Fibroblast of skin of right quadriceps (primary cell): ENCODE measurements at places on chromosomes 7 and 10.

- DNase-seq, result no peak
Measured at GRCh38 chr10:34473174-34474008, 341.7 kb downstream of the PARD3 start.

- DNase-seq, result no peak
Measured at GRCh38 chr10:42952349-42952748, 124.5 kb upstream of the RET start.

GRCh38 chr7:84617265-84618030 lies 422.9 kb upstream of the SEMA3A start:
- no peak for DNase-seq

GRCh38 chr7:101998906-101999240 lies 181.4 kb downstream of the CUX1 start:
- DNase-seq, result no peak

DNA sequence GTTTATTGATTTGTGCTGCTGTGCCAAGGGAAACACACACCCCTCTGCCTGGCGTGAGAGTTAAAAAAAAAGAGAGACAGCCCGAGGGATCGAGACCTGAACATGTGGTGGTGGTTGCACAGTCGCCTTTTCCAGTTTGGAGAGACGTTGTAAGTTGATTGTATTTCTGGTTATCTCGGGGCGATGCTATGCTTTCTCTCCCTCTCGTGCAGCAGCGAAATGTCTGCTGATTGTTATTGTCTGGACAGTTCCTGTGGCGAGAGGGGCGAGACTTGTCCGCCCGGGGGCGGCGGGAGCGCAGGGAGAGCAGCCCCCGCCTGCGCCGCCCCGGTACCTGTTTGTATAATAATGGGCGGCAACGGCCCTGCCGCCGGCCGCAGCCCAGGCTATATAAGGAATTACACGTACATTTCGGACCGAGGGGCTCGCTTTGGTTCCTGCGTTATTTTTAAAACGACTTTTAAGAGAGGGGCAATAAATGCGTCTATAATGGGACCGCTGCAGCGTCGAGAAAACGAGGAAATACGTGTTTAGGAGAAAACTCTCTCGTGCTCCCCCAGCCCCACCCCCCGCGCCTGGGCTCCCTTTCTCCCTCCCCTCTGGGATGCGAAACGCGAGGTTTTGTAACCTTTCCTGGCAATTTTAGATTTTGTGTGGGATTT lies 1.7 kb downstream of the ZEB1 start:
- DNase-seq, result peak; percentile 50

- no peak for DNase-seq
Measured at GRCh38 chr7:23539494-23539907, 7.7 kb upstream of the TRA2A start.

GRCh38 chr10:96591946-96592345 lies 5.1 kb upstream of the TM9SF3 start:
- DNase-seq, result no peak

- no peak for DNase-seq
Measured at GRCh38 chr7:158111906-158112570, 475.6 kb downstream of the PTPRN2 start.

- peak; percentile 42 for DNase-seq
Measured at GRCh38 chr10:66927971-66928770, 2.3 kb downstream of the LRRTM3 start.

DNA sequence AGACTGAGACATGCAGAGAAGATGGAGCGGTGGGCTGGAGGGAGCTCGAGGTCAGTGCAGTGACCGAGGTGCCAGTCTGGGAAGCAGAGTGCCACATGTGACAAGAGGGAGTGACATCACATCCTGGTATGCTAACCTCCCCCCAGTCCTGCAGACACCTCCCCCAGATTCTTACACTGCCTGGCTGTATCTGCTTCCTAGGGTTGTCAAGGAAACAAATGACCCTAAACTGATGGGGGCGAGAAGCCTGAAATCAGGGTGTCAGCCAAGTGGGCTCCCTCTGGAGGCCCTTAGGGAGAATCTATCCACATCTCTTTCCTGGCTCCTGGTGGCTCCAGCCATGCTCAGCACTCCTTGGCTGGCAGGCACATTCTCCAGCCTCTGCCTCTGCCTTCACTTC lies 316.1 kb upstream of the ZMIZ1 start:
- DNase-seq, result no peak

GRCh38 chr7:117875566-117875965 lies 2.3 kb upstream of the CTTNBP2 start:
- DNase-seq, result no peak

DNA sequence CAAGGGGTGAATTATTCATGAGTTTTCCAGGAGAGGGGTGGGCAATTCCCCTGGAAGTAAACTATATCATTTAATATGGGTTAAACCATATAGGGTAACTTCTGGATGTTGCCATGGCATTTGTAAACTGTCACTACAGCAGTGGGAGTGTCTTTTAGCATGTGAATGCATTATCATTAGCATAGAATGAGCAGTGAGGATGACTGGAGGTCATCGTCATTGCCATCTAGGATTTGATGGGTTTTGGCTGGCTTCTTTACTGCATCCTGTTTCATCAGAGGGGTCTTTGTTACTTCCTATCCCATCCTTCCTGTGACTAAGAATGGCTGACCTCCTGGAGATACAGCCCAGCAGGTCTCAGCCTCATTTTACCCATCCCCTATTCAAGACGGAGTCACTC lies 139.5 kb upstream of the PRKCQ start:
- no peak for DNase-seq

- DNase-seq, result no peak
Measured at GRCh38 chr10:22649994-22650393, 64.4 kb downstream of the PIP4K2A start.

GRCh38 chr10:50152792-50153272 lies 85.1 kb downstream of the WASHC2A start:
- DNase-seq, result no peak

DNA sequence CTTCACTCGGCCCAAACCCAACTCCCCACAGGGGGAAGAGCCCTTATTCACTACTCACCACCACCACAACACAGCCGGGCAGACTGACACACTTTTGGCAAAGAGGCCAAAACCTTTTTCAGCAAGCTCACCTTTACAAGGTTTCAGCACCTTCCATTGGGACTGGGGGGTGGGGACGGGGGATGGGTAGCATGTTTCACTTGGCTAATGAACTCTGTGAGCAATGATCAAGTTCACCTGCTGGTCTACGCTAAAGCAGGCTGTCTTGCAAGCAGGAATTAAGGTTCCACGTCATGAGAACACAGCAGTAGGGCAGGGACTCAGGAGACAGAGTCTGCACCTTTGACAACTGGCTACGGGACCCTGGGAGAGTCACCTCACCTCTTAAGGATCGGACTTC lies 7.0 kb downstream of the FAM53B start:
- DNase-seq, result no peak

GRCh38 chr7:150465414-150465813 lies 15.0 kb downstream of the GIMAP8 start:
- DNase-seq, result no peak

DNA sequence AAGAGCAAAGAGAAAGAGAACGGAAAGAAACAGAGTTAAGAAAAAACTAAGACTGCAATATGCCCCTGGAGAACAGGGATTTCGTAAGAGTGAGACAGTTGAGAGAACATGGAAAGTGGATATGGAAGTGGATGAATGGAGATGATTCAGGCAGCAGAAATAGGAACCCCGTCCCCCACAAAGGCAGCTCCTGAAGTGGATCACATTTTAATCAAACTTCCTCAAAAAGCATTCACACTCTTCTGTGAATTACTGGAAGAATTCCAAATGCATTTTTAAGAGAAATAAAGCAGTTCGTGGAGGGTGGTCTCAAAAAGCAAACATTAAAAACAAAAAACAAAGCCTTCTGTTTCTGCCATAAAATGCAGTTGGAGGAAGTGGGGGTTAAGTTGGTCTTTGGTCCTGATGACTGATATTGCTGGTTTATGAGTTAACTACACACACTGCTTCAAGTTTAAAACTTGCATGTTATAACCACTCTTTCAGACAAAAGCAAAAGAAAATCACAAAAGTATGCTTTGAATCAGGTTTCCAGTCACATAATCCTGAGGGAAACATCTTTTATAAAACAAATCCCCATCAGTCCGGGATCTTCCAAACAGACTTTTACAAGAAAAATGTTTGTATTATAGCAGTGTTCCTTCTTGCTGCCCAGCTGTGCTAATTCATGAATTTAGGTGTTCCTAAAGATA lies 214.3 kb downstream of the FANK1 start:
- DNase-seq, result peak; percentile 71

DNA sequence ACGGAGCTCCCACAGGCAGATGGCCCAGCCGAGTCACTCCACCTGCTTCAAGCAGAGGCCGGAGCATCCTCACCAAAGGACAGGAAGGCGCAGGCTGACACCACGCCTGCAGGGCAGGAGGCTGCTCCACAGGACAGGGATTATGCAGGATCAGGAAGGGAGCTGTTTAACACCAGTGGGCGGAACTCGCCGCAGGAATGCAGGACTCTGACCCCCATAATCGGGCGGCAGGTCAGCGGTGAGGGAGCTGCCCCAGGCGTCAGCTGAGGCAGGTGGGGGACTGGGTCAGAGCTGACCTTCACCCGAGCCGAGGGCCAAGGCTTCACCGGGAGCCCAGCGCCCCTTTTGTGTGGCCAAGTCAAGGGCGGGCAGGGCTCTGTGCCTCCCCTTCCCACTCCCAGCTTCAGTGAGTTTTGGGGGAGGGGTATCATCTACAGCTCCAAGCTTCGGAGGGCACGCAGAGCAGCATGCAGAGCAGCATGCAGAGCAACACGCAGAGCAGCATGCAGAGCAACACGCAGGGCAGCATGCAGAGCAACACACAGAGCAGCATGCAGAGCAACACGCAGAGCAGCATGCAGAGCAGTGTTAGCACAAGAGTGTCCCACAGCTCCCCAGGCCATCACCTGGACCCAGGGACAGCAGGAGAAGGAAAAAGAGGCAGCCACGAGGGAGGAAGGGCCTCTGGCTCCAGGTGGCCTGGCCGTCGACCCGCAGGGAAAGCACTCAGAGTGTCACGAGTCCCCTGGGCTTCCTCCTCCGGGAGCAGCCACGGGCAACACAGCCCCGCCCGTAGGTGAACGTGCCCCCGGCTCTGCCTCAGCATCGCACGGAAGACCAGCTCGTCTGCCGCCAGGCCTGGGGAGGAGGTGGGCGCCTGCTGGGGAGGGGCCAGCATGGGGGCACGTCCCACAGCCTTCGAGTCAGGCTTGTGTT lies 151.7 kb upstream of the PPP2R2D start:
- no peak for DNase-seq

DNA sequence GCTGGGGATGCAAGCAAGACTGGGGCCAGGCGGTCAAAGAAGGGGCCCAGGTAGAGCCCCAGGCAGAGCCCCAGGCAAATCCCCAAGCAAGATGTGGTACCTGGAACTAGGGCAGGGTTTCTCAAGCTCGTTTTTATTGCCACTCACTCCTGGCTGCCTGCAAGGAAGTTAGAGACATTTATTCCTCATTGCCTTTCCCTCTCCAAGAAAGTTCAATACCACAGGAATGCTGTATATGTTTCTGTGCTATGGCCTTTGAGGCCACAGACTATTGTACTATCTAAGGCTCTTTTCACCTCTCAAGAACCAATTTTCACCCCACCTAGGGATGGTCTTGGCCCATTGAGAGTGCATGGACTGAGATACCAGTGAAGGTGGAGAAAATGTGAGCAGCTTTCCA lies 71.3 kb downstream of the TACC2 start:
- DNase-seq, result no peak

GRCh38 chr7:11224535-11224934 lies 250.9 kb downstream of the PHF14 start:
- no peak for DNase-seq

DNA sequence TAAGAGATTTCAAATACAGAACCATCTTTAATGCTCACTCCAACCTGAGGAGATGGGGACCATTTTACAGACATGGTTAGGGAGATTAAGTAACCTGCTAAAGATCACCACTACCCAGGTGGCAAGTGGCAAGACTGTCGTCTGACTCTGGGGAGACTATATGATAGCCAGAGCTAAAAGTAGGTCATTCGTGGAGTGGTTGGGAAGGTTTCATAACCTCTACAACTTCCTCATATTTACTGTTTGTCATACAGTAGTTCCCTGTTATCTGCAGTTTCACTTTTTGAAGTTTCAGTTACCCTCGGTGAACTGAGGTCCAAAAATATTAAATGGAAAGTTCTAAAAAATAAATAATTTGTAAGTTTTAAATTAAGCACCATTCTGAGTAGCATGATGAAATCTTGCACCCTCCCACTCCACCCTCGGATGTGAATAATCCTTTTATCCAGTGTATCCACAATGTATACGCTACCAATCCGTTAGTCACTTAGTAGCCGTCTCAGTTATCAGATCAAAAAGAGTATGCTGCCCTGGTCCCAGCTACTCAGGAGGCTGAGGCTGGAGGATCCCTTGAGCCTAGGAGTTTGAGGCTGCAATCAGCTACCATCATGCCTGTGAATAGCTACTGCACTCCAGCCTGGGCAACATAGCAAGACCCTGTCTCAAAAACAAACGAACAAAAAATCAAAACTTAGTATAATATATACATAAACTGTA lies 14.9 kb upstream of the LGI1 start:
- DNase-seq, result no peak

- no peak for DNase-seq
Measured at GRCh38 chr10:37947526-37947925, 28.9 kb downstream of the ZNF25 start.
